T-helper 17 cell (primary cell): ENCODE measurements at places on chromosomes 5 and 9. TPM values are rescaled to one million over a fixed set of nuclear protein-coding genes. Genes with fewer than 3 reads are reported as not detected.
A peak's percentile ranks its signal among the peaks of the same experiment; 100 is the strongest.

- H3K27me3 ChIP-seq = no peaks in the 10 kb centered on the region
- DNase-seq = no peak
- H3K36me3 ChIP-seq = no peaks in the 10 kb centered on the region
- peak overlapping the region; percentile 87 for H3K27ac ChIP-seq
- peak overlapping the region; percentile 95 for H3K4me3 ChIP-seq
Measured at GRCh38 chr5:78983601-78984438, 1.3 kb downstream of the ARSB start.

The SLC26A2 gene
- 5.2 TPM for total RNA-seq

- no peak for DNase-seq
- peaks cover 52% of the 10 kb centered on the region for H3K27me3 ChIP-seq
- H3K27ac ChIP-seq = no peak overlapping the region
- no peak overlapping the region for H3K4me3 ChIP-seq
- peaks cover 2% of the 10 kb centered on the region for H3K4me1 ChIP-seq
Measured at GRCh38 chr5:180080486-180081280, 9.1 kb upstream of the RNF130 start.

DNA sequence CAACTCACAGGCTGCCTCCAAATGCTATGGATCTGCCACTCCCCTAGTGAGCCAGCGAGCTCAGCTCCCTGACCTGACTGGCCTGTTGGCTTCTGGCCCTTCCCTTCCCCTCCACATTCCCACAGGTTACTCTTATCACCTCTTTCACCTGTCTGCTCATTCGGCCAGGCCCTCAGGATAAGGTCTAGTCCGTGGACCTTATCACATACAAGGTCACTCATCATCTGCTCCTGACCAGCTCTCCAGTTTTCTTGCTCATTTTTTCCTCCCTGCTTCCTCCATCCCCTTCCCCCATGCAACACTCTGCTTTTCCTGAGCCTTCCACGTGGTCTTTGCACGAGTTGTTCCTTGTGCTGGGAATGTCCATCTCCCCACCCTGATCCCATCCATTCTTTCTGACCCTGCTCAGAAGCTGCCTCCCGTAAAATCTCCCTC, 25.9 kb upstream of the NDST1 start:
- no peak overlapping the region for H3K27ac ChIP-seq
- H3K4me3 ChIP-seq = no peak overlapping the region
- peaks cover 2% of the 10 kb centered on the region for H3K36me3 ChIP-seq
- peaks cover 10% of the 10 kb centered on the region for H3K27me3 ChIP-seq
- H3K4me1 ChIP-seq = peaks cover 7% of the 10 kb centered on the region
- no peak for DNase-seq

DNA sequence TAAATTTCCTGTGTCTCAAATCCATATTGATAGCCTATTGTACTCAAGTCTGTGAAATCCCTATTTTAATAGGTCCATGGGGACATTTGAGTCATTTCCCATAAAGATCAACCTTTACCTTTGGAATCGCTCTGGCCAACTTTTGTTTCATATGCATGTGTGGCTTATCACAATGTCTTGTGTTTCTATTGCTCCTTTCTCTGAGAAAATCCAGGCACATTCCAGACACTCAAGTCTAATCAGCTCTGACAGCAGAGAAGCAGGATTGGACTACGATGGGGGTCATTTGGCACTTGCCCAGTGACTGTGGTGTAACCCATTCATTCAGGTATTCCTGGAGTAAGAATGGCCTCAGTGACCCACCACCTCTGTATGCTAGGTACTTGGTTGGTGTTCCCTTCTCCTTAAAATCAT, 48.4 kb downstream of the ACTBL2 start:
- H3K27me3 ChIP-seq = peaks cover 30% of the 10 kb centered on the region
- H3K4me3 ChIP-seq = no peak overlapping the region
- no peaks in the 10 kb centered on the region for H3K4me1 ChIP-seq
- no peaks in the 10 kb centered on the region for H3K36me3 ChIP-seq
- no peak for DNase-seq

- peaks cover 9% of the 10 kb centered on the region for H3K36me3 ChIP-seq
- H3K4me3 ChIP-seq = no peak overlapping the region
- peak overlapping the region; percentile 49 for H3K27ac ChIP-seq
- no peak for DNase-seq
- peaks cover 48% of the 10 kb centered on the region for H3K4me1 ChIP-seq
Measured at GRCh38 chr5:157578079-157578780, 2.7 kb upstream of the ADAM19 start.

DNA sequence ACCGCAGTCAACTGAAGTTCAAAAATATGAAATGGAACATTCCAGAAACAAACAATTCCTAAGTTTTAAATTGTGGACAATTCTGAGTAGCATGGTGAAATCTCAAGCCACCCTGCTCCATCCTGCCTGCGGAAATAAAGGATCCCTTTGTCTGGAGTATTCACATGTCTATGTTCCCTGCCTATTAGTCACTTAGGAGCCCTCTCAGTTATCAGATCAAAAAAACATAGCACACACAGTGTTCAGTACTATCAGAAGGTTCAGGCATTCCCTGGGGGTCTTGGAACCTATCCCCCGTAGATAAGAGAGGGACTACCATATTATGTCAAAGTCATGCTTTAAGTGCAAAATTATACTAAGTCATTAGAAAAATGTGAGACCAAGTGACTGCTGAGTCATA, 300.8 kb downstream of the SEMA5A start:
- no peaks in the 10 kb centered on the region for H3K4me1 ChIP-seq
- no peak overlapping the region for H3K27ac ChIP-seq
- DNase-seq = no peak
- no peaks in the 10 kb centered on the region for H3K27me3 ChIP-seq
- H3K36me3 ChIP-seq = no peaks in the 10 kb centered on the region

GRCh38 chr5:149063017-149063687, at the start of gene SH3TC2:
TSS of gene SH3TC2 (minus strand) at chr5:149063062. CDS start at chr5:149063022, 40 bp downstream.
- H3K4me3 ChIP-seq = no peak within 1 kb of the TSS
- H3K27ac ChIP-seq = no peak within 1 kb of the TSS
- H3K36me3 ChIP-seq = no peaks in the 10 kb centered on the region
- H3K27me3 ChIP-seq = peaks cover 13% of the 10 kb centered on the region
